ENCODE measurements at places on chromosomes 3 and 15. TPM values are rescaled to one million over a fixed set of nuclear protein-coding genes. Genes with fewer than 3 reads are reported as not detected.
A peak's percentile ranks its signal among the peaks of the same experiment; 100 is the strongest.

DNA sequence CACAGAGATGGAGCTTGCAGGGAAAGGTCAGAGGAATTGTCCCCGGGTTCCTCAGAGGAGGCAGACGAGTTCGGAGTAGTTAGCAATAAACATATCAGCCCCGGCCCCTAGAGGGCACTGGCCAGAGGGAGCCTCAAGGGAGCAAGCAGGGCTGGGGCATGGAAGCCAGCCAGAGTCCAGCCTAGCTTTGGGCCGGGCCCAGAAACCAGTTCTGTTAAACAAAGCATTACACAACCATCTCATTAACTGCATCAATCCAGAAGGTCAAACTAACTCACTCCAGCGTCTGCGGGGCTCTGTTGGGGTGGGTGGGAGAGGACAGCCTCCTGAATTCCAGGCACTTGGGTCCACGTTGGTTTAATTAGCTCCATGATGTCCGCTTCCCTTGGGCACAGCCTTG, 41.0 kb upstream of the IREB2 start:
- peak; percentile 20 for DNase-seq

- DNase-seq, result no peak
Observed at GRCh38 chr3:88467191-88467590, 317.4 kb downstream of the C3orf38 start.

- no peak for DNase-seq
Observed at GRCh38 chr15:99414755-99415731, 150.7 kb upstream of the MEF2A start.

- DNase-seq, result peak; percentile 41
Observed at GRCh38 chr15:37134699-37135131, 34.4 kb upstream of the MEIS2 start.

- no peak for DNase-seq
Observed at GRCh38 chr3:12620729-12621128, 43.2 kb downstream of the RAF1 start.

DNA sequence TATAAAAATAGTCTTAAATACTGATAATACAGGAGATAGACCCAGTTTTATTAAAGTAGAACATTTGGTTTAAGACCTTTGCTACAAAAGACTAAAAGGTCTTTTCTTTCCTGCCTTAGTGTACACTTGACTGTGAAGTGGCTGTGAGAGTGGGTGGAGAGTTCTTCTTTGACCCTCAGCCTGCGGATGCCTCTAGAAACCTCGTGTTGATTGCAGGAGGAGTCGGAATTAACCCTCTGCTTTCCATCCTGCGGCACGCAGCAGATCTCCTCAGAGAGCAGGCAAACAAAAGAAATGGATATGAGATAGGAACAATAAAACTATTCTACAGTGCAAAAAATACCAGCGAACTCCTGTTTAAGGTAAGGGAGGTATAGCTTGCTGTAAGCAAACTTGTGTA, 36.5 kb downstream of the OXNAD1 start:
- no peak for DNase-seq

- no peak for DNase-seq
Observed at GRCh38 chr15:84402856-84403608, 167.5 kb downstream of the GOLGA6L4 start.

- no peak for DNase-seq
Observed at GRCh38 chr3:73385568-73385967, 239.2 kb downstream of the PDZRN3 start.

DNA sequence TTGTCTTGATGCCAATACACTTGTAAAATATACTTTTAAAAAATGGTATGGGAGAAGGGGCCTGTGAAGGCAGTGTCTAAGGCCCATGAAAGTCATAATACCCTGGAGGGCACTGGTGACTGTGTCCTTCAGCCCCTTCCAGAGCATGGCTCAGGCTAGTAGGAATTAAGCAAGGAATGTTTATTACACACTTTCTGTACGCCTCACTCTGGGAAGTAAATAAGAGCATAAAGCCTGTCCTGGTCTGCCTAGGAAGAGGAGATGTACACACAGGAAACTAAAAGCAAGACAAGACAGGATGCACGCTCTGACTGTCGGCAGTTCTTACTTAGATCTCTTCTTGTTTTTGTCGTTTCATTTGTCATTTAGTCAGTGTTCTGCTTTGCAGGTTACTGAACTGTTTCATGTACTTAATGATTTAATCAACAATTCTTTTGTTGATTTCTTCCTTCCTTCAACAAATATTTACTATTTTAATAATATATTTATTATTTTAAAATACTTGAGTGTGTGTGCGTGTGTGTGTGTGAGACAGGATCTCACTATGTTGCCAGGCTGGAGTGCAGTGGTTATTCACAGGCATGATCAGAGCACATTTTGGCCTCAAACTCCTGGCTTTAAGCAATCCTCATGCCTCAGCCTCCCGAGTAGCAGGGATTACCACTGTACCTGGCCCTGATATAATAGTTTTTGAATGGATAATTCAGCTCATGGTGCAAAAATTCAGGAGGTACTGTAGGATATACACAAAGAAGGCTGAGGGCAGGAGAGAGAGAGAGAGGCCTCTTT, 9.0 kb upstream of the SMAD6 start:
- no peak for DNase-seq

GRCh38 chr3:170713653-170714052, 127.8 kb upstream of the SLC7A14 start:
- no peak for DNase-seq

DNA sequence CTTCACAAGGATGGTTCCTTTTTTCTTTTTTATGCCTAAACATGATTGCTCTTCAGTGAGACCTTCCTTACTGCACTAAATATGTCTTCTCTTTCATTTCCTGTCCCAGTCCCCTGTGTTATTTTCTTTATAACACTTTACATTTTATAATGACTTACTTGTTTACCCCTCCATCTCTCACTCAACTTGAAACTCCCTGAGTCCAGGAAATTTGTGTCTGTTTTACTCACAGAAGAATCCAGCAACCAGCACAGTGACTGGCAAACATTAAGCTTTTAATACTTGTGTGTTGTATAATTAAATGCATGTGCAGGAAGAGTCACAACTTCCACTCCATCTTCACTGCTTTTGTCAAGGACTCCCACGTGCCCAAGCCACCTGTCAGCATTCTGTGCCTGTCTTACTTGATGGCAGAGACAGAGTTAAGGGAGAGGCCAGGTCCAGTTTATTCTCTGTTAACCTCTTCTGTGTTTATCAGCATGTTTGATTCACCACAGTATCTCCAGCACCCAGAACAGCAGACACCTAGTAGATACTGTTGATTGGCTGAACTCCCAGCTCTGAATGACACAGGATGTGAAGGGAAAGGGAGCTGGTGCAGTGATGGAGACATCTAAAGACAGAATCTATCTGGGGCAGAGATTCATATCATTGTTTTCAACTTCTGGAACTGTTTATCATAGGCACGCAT, 42.8 kb downstream of the SSR3 start:
- DNase-seq, result no peak

GRCh38 chr3:191555037-191555436, 94.1 kb downstream of the PYDC2 start:
- no peak for DNase-seq

DNA sequence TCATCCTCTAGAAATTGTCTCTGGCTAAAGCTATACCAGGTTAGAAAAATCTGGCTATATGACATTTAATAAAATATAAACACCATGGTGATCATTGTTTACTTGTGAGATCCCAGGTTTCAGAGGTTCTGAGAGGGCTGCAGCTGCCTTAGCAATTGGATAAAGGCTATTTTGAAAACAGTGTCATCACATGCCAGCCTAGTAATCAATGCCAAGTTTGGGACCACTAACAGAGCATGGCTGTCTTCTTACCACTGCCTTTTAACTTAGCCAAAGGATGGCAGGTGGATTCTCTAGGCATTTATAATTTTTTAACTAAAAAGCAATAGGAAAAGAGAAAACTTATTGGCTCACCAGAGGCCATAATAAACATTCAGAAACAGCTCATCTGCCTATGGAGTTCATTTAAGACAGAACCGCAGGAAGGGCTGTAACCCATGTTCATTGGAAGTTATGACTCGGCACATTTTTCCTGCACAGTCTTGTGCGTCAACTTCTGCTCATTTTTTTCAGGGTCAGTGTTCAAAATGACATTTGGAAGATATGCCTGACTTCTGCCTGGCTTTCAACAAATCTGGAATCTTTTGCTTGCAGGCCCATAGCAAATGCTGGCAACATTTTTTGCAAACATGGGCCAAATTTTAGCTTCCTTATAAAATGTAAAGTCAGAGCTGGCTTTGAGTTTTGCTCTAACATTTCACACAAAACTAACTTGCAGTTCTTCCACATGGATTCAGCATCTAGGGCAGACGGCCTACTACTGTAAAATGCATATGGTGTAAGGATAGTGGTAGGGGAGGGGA, 476.0 kb upstream of the TBL1XR1 start:
- peak; percentile 13 for DNase-seq

- no peak for DNase-seq
Observed at GRCh38 chr15:52730173-52730572, 51.0 kb upstream of the ATOSA start.

GRCh38 chr3:29605845-29606244, 325.0 kb downstream of the RBMS3 start:
- DNase-seq, result no peak

DNA sequence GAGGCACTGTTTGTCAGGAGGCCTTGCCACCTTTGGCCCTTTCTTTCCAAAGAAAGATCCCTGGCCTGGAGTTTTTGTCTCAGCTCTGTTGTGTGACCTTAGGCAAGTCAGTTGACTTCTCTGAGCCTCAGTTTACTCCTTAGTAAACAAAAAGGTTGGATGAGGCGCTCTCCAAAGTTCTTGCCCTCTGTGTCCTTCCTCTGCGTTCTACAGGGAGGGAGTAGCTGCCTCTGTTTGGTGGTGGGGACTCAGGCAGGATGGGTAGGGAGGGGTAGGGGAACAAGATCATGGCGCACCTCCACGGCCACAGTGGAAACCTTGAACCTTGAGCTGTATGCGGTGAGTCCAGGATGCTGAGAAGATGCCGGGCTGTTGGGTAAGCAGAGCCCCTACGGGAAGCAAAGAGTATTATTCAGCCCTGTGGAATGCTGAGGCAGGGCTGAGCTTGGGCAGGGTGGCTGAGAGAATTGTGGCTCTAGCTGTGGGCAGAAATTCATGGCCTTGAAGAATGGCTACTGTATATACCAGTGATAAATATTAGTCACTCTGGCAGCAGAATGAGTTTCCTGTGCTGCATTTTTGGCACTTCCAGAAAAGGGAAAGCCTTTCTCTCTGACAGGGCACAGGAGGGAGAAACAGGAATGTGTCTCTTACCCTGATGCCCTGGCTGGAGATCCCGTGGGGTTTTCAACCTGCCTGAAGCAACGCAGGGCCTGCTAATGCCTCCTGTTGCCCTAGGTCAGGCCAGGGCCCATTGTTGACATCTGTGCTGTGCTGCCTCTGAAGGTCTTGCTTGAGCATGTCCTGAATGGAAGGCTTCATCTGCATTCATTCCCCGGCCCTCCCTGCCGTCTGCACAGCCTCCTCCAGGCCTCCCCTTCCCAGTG, 39.9 kb downstream of the SMAD3 start:
- no peak for DNase-seq

DNA sequence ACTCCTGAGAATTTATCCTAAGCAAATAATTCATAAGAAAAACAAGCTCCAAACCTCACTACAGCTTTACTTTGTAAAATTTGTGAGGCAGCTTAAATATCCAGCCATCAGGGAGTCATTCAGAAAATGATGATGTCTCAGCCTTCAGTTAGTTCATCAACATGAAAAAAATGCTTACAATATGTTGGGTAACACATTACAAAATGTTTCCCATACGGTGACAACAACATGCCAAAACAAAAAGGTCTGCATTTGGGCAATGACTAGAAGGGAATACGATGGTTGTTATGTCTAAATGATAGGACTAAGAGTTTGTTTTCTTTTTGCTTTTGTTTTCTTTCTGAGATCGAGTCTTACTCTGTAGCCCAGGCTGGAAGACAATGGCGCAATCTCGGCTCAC, 47.0 kb upstream of the CFAP161 start:
- no peak for DNase-seq

GRCh38 chr3:62462104-62462762, 88.9 kb upstream of the FEZF2 start:
- no peak for DNase-seq

DNA sequence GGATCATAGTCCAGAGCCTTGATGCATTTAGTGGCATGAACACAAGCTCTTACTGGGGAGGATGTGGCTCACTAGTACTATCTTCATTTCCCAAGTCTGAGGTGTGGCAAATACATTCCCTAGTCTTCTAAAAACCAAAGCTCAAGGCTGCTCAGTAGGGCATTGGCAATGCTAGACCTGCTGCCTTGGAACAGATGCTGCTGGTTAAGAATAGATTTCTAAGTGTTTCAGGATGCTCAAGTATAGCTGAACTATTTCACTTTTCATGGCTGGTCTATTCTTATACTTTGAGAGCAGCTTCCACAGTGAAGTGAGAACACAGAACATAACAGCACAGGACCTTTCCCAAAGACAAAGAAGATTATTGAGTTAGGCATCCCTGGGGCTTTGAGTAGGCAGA, 178.8 kb downstream of the CHST2 start:
- DNase-seq, result no peak

- DNase-seq, result no peak
Observed at GRCh38 chr3:151351219-151351618, 21.9 kb upstream of the P2RY13 start.

- DNase-seq, result no peak
Observed at GRCh38 chr3:170689296-170689829, 103.5 kb upstream of the SLC7A14 start.

GRCh38 chr3:192929755-192930547, 12.3 kb upstream of the MB21D2 start:
- no peak for DNase-seq

The FBXW12 gene
- total RNA-seq, result not detected

The SEMA3G gene
- 11.5 TPM for total RNA-seq

The CHRD gene
- 29.1 TPM for total RNA-seq

The EPHA6 gene
- total RNA-seq, result 1.3 TPM

The RAB6B gene
- total RNA-seq, result 3.6 TPM

The OR5K2 gene
- not detected for total RNA-seq

The CCR2 gene
- total RNA-seq, result 3.9 TPM

The TICRR gene
- total RNA-seq, result 0.60 TPM

The CACNA1D gene
- total RNA-seq, result 10.5 TPM

The BFSP2 gene
- not detected for total RNA-seq

Data from tibial nerve (tissue), 4 donors.